ENCODE measurements at places on chromosomes 11 and 22. TPM values are rescaled to one million over a fixed set of nuclear protein-coding genes. Genes with fewer than 3 reads are reported as not detected.

INS gene
- not detected for total RNA-seq

CARD10 gene
- 2.1 TPM for total RNA-seq

CYB5R2 gene
- 3.7 TPM for total RNA-seq

SNX19 gene
- 103 TPM for total RNA-seq

TSPAN32 gene
- total RNA-seq = not detected

OR2D2 gene
- total RNA-seq = 0.78 TPM

SEC14L3 gene
- total RNA-seq = not detected

MICAL2 gene
- total RNA-seq = 246 TPM

CRYBA4 gene
- total RNA-seq = not detected

LMO2 gene
- not detected for total RNA-seq

MCM5 gene
- total RNA-seq = 6.5 TPM

RAB38 gene
- 2.9 TPM for total RNA-seq

TEX54 gene
- not detected for total RNA-seq

ZNF195 gene
- 16.9 TPM for total RNA-seq

SCUBE2 gene
- total RNA-seq = 1.8 TPM

TENM4 gene
- 57.3 TPM for total RNA-seq

OR4A16 gene
- not detected for total RNA-seq

GGTLC3 gene
- total RNA-seq = not detected

PPP6R3 gene
- total RNA-seq = 108 TPM

ZNF70 gene
- total RNA-seq = 6.7 TPM

HORMAD2 gene
- total RNA-seq = not detected

All from smooth muscle cell of the umbilical artery (primary cell).